Fibroblast of villous mesenchyme (primary cell): ENCODE measurements at places on chromosomes 12 and 14.

- DNase-seq = peak; percentile 54
Measured at GRCh38 chr12:15563663-15564062, 225.5 kb downstream of the EPS8 start.

DNA sequence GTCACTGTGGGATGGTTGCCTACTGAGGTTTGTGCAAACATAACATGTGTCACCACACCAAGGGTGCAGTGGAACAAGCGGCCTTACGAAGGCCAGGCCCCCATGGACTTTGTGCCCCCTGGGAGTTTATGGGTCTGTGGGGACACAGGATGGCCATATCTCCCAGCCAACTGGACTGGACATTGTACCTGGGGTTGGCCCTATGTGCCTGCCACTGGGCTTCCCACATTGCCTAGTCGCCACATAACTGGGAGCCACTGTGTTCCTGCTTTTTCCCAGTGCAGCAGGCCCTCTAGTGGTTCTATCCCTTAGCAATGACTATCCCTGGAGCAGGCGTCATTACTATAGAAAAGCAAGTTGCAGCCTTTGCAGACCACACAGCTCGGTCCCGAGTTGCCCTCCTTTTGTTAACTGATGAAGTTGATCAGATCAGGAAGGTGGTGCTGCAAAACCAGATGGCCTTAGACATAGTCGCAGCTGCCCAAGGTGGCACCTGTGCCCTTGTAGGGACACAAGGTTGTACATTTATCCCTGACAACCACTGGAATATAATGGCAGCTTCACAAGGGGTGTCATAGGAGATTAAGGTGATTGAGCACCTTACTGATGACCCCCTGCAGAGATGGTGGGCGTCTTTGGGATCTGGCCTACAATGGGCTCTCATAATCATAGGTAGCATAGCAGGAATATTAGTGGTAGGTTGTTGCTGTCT is 15.2 kb upstream of the RNASE12 start:
- peak; percentile 35 for DNase-seq

GRCh38 chr12:56999456-56999855 is 6.9 kb downstream of the ZBTB39 start:
- no peak for DNase-seq

- DNase-seq = no peak
Measured at GRCh38 chr14:106662936-106663550, 1136.7 kb downstream of the TMEM121 start.

DNA sequence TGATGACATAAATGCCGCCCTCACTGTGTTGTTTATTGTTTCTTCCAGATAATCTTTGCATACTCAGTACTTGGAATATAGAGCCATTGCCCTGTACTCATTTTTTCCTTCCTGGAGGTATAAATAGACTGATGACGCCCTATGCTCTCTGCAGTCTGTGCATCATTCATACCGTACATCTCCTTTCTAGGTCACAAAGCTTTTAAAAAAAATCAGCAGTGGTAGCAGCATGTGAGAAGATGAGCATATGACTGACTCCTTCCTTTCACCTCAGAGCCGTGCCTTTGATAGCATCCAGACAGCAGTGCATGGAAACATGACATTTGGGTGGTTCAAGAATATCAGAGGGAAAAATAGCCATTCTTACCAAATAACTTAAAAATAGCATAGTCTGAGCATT is 77.3 kb downstream of the PDE3A start:
- DNase-seq = no peak

DNA sequence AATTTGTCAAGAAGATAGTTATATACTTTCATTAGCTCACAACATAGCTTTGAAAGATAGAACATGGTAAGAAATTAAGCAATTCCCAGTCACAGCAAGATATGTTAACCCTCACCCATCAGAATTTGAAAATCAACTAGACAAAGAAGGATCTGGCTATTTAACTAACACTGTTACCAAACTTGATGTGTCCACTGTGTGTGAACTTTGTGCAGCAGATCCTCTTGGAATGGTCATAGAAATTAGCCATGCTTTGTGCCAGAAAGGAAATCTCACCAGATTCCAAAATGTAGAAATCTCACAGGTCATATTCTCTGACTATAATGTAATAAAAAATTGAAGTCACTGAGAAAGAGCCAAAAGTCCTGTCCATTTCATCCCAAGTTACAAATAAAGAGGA is 46.1 kb downstream of the ZNF664 start:
- no peak for DNase-seq

DNA sequence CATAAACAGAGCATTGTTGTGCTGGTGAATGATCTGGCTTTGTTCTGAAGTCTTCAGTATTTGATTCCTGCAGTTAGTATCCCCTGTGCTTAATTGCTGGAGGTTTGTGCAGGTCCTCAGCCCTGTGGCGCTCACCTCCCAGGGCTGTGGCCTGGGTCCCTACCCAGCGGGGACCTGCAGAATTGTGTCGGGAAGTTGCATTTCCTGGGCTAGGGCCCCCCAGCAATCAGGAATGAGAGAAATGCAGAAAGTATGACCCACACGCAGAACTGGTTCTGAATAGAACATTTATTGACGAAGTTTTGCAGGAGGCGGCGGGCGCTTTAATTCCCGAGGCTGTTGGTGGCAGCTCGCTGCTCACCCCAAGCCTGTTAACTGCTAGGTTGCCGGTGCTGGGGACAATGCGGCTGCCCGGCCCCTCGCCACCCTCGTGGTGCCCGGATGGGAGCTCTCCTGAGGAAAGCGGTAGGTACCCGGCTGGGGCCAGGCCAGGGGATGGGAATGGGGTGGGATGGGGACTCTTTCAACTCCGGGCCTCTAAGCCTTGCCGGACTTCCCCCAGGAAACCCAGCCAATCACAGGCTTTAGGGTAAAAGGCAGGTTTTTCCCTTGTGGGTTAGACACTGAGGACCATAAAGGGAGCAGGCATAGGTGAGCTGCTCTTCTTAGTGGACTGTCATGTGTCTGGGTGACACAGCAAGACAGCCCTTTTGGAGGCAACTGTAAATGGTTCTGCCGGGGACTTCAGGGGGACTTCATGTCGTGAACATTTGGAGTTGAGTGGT is 11.6 kb downstream of the PLEKHG3 start:
- no peak for DNase-seq

GRCh38 chr12:9334964-9335363 is 126.8 kb upstream of the PZP start:
- DNase-seq = no peak

DNA sequence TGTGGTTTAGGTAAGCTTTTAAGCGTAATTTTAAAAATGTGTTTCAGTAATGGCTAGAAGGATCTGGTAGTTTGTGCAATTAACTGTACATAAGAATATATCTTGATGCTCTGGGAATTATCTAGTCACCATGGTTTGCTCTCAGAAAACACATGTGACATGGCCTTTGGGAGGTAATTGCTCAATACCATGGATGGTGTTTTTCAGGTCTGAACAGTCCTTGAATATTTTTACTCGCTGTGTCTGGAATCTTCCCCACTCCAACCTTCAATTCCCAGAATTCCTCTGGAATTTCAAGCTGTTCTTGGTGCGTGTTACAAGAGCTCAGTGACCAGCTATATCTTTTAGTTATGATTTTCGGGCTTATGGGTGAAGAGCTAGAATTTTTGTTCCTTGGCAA is 85.3 kb downstream of the DAAM1 start:
- no peak for DNase-seq

DNA sequence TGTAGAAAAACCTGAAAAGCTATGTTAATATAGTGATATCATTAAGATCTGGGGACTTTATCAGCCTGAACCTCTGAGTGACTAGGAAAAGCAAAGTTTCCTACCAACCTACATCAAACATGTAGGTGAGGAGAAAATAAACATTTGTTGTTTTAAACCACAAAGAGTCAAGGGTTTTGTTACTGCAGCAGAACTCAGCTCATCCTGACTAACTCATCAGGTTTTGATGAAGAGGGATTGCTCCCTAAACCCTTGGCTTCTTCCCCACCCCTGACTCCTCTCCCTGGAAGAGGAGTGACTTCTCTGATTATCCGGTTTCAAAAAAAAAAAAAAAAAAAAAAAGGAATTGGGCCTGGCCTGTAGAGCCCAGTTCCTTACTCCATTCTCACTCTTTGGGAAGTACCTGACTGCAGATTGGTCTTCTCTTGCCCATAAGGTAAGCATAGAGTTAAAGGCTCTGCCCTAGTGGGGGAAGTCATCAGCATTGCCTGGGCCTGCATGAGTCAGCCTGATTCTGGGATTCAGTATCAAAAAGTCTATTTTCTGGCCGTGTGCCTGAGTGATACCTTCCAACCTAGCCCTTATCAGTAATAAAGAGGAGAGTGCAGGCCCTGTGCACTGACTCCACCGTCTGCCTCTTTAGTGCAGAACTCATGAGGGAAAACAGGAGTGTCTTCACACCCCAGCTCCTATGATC is 16.9 kb downstream of the BDKRB1 start:
- no peak for DNase-seq

DNA sequence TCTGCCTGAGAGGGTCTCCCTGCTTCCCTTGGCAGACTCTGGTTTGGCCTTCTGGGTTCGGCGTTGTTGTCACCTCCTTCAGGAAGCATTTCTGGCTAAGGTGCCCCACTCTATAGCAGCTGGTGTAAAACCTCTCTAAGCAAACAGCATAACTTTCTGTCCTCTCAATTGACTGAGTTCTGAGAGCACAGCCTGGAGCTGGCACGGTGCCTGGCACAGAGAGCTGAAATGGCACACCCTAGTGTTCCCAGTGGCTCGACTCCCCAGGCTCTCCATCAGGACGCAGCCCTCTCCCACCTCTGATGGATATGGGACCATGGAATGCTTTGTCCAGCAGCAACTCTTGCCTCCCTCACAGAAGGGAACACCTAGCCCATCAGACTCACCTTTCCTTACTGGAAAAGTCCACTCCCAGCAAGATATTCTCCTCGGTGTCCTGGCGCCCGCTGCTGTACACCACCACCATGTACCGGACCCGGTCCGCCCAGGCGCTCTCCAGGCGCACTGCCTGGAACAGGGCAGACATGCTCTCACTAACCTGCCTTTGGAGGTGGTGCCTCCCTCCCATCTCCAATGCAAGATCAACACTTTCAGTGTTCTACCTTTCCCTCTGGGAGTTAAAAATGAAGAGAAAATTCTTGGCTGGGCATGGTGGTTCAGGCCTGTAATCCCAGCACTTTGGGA is 40.6 kb downstream of the SSH1 start:
- DNase-seq = no peak

DNA sequence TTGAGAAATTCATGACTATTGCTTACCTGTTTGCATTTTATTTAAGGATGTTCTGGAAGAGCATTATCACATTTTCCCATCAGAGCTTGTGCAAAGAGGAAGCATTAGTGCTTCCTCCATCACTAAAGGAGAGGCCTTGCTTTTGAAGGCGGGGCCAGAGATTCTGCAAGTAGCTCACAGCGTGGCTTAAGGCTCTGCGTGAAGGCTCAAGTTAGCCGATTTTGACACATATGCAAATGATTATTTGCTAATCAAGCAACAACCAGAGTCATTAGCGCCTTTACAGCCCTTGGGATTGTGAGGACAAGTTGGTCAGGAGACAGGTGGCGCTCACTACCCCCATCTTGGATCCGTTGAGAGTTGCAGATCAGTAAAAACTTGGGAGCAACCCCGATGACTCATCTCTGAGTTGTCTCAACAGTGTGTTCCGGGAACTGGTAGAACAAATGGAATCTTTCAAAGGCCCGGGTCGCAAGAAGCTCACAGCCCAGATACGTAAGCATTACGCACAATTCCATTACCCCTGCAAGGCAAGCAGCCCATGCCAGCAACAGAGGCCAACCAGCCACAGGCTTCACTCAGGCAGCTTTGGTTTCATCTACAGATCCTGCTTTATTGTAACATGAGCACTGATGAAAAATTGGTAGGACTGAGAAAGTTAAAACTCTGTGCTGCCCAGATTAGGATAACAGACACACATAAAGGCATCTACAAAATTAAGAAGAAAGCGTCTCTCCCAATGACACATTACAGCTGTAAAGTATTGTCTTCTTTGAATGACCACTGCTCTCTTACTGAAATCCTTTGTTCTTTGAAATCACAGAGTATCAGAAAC is 34.9 kb upstream of the SPTSSA start:
- DNase-seq = peak; percentile 100

DNA sequence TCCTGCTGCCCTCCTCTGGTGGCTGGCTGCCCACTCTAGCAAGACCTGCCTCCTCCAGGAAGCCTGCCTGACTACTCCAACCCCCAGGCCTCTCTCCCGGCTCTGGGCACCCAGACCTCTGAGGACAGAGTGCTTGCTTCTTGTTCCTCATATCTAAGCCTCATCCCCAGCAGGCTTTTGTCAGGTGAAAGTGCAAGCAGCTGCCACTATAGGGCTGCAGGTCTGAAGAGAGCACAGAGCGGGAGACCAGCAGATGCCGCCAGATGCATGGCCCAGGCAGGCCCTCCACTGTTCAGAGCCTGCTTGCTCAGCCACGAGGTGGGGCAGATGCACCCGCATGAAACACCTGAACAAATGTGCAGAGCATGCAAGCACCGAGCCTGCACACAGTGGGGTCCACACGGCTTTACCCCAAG is 73.0 kb downstream of the SERPINA3 start:
- DNase-seq = no peak
